ENCODE measurements at places on chromosomes 12 and 14. TPM values are rescaled to one million over a fixed set of nuclear protein-coding genes. Genes with fewer than 3 reads are reported as not detected.

DNA sequence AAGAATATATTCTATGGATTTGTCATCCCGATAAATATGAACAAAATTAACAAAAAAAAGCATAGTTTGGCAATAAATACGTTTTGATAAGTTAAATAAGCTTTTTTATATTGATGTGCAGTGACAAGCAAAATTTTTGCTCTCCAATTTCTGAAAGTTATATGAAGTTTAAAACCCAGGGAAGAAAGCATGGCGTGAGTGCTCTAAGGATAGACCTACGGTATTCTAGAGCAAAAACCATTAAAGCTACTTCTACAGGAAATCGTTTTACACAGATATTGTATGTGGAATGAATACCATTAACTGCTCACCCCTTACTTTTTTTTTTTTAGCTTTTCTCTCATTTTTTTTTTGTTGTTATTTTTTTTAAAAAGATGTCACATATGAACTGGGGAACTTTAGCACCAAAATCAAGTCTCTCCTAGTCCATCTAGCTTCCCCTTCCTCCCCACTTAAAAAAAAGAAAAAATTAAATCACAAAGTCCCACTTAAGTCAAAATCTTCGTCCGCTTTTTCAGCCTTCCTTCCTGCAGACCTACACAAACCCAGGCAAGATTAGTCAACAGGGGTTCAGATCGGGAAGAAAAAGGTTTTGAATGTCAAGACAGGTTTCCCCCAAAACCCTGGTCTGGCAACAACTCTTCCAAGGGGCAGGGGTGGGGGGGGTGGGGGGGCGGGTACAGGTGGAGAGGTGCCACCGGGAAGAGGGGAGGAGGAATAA, 4.4 kb downstream of the ZFP36L1 start:
- DNase-seq, result no peak

GRCh38 chr12:96015672-96016071, 19.5 kb upstream of the HAL start:
- no peak for DNase-seq

GRCh38 chr12:101485021-101485420, 9.9 kb downstream of the SPIC start:
- DNase-seq, result no peak

GAPDH gene
- 6,471 TPM for total RNA-seq

PTPRO gene
- 1.1 TPM for total RNA-seq

PTHLH gene
- not detected for total RNA-seq

- DNase-seq, result peak; percentile 21
Observed at GRCh38 chr12:77685112-77685511, 145.6 kb upstream of the NAV3 start.

DNA sequence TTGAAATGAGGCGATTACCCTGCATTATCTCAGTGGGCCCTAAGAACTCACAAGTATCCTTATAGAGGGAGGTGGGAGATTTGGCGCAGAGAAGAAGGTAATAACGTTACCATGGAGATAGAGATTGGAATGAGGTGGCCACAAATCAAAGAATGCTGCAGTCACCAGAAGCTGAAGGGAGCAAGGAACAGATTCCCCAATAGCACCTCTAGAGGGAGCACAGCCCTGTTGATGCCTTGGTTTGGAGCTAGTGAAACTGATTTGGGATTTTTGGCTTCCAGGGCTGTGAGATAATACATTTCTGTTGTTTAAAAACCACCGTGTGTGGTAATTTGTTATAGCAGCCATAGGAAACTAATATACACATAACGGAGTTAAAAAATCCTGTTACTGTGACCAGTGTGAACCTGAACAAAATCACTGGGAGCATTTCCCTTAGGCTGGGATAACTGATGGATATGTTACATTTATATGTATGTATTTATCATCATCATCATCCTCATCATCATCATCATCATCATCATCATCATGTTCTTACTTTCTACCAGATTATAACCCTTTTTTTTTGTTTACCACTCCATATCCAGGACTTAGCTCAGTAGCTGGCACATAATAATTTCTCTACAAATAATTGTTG, 100.3 kb downstream of the LIN7A start:
- no peak for DNase-seq

- peak; percentile 83 for DNase-seq
Observed at GRCh38 chr14:103546652-103547454, 15.6 kb downstream of the BAG5 start.

DNA sequence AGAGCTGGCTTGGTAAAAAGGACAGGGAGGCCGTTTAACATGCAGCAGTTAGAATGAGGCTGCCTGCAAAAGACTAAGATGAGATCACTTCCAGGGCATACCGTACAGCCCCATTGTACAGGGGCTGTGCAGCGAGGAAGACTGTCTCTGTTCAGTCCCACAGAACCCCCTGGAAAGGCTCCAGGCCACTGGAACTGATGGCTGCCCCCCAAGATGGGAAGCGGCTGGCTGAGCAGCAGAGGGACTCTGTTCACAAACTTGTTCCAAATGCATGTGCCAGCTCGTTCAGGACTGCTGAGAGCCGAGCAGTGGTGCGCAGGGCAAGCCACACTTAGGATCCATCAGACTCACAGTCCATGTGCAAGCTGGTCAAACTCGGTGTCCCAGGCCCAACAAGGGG, 82.9 kb downstream of the CHGA start:
- no peak for DNase-seq

GRCh38 chr14:87863047-87863446, 129.9 kb downstream of the GALC start:
- no peak for DNase-seq

RERGL gene
- total RNA-seq, result not detected

DNA sequence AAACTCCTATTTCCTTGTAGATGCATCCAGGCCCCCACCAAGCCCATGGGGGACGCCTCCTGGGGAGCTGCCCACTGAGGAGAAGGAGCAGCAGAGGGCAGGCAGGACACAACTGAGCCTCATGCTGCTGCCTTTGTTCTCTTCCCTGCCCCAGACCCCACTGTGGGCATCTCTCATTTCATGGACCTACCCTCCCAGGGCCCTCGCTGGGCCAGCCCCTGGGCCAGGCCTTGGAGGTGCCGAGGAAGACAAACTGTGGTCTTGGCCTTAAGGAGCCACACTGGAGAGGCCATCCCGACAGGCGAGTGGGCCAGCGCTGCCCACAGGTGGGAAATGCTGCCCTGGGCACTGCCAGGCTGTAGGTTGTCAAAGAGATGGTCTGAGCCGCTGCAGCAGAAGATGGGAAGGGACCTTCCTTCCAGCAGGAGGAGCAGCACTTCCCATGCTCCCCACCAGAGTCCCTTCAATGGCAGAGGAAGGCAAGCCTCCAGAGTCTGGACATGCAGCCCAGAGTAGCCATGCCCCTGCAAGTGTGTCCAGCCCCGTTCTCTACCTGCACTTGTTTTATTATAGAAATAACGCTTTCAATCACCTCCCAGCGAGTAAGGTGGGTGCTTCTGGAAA, 147.4 kb downstream of the BCL11B start:
- DNase-seq, result no peak

APOLD1 gene
- 11.0 TPM for total RNA-seq

GRCh38 chr12:127539226-127539858, 727.6 kb upstream of the TMEM132C start:
- no peak for DNase-seq

- DNase-seq, result no peak
Observed at GRCh38 chr12:42186793-42187192, 42.1 kb upstream of the GXYLT1 start.

DNA sequence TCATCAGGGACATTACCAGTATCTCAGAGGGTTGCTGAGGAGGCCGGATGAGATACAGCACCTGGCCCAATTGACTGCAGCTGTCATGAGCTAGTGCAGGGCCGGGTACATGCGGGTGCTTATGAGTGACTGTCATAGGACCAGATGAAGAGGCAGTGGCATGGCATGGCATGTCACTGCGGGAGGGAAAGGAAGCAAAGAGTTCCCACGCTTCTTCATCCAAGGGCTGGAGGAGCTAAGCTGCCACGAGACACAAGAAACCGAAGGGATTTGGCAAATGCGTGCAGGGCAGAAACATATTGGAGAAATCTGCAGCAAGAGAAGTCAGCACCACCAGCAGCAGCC, 10.7 kb upstream of the GPX2 start:
- DNase-seq, result no peak

RERG gene
- total RNA-seq, result not detected

DNA sequence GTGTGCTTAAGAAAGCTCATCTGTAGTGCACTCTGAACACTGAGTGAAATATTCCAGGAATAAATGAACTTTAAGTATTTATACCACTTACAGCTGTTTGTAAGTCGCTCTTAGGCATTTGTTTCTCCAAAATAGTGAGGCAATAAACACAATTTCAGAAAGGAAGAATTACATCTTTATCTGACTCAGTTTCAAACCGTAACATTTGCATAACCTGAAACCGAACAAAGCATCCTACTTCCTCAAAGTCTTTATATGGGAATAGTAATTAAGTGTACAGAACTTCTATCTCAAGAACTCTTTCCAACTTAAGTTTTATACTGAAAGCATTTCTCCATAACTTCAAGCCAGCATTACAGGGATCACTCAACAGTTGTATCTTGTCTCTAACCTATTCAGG, 58.4 kb downstream of the SOX5 start:
- DNase-seq, result no peak

GRCh38 chr14:69547701-69548348, 26.8 kb downstream of the CCDC177 start:
- DNase-seq, result peak; percentile 37

- no peak for DNase-seq
Observed at GRCh38 chr12:31005944-31006361, 67.7 kb upstream of the DDX11 start.

DNA sequence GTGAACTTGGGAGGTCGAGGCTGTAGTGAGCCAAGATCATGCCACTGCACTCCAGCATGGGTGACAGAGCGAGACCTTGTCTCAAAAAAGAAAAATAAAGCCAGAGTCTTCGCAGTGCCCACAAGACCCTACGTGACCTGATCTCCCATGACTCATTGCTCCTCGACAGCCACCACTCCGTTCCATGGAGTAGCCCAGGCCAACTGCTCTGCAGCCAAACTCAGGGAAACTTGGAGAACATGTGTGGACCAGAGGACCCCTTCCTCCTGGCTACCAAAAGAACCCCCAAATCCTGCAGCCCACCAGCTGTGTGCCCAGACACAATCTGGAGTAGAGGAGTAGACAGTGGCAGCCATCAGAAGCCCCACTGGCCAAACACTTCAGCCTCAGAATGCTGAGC, 32.1 kb upstream of the PPP2R5C start:
- no peak for DNase-seq

PPP1R36 gene
- 0.21 TPM for total RNA-seq

STAT6 gene
- 189 TPM for total RNA-seq

RND1 gene
- 1.4 TPM for total RNA-seq

LRRIQ1 gene
- not detected for total RNA-seq

- DNase-seq, result no peak
Observed at GRCh38 chr14:64758025-64758521, 53.8 kb downstream of the PLEKHG3 start.

GRCh38 chr14:87990682-87991081, 2.3 kb downstream of the GALC start:
- no peak for DNase-seq

GRCh38 chr12:26028953-26029735, 70.7 kb downstream of the RASSF8 start:
- DNase-seq, result peak; percentile 49

PZP gene
- not detected for total RNA-seq

PKP2 gene
- not detected for total RNA-seq

GPD1 gene
- total RNA-seq, result 0.23 TPM

KCNH3 gene
- total RNA-seq, result 5.3 TPM

DNA sequence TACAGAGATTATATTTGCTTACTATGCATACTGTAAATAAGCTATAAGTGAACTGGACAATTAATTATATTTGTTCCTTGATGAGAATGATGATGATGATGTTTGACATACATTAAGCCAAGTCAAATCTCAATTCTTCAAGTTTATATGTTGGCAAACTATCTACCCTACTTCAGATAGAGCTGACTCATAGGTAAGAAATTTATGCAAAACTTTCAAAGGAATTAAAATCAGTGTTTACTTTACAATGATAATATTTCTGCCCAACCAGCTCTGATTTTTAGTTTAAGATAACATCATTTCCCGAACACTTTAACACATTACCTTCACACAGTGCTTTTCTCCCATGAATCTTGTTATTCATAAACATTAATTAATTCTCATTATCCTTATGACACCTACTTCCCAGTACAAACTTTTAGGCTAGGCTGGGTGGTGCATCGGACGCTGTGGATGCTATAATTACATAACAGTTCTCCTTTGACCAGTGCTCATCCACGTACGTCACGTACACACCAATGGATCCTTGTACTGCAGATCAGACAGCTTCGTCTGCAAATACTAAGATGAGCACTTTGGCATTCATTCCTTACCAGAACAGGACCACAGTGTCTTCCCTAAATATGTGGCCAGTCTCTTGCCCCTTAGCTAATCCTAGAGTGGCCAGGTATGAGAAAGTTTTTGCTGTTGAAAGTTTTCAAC, 18.3 kb downstream of the BMP4 start:
- DNase-seq, result no peak

DNA sequence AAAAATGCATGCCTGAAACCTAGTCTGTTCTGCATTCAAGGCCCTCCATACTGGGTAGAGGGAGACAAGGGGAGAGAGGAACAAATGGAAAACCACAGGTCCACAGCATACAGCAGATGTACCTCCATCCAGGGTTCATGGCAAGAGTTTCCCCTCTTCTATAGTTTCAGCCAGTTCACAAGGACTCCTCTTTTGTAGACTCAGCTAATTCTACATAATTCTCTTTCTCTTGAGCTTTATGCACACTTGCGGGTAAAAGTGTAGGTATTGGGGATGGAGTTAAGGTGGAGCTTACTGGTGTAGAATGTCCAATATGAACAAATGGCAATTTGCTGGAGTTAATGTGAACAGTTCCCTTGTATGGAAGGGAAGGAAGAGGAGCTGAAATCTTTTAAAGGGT, 23.4 kb downstream of the G2E3 start:
- DNase-seq, result no peak

BDKRB1 gene
- not detected for total RNA-seq

- DNase-seq, result no peak
Observed at GRCh38 chr14:58597041-58597440, 40.7 kb upstream of the DACT1 start.

DNA sequence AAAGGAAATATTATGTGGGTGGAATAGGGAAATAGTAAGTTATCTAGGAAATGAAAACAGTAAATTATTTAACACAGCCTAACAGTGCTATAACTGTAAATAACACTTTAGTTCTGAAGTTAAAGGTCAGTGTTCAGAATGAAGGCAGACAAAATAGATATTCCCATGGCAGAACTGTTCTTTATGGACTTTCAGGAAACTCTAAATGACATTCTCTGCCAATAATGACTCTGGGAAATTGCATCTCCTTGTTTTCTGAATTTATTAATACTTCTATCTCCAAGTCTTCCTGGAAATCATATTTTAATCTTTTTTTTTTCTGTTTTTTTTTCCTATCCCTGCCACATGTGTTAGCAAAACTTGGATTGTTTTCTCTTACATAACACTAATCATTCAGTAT, 101.4 kb downstream of the PDE3A start:
- DNase-seq, result no peak

- DNase-seq, result no peak
Observed at GRCh38 chr14:30500222-30500621, 58.7 kb upstream of the G2E3 start.

- no peak for DNase-seq
Observed at GRCh38 chr12:14986449-14986848, 13.6 kb downstream of the PDE6H start.

- DNase-seq, result no peak
Observed at GRCh38 chr12:101749657-101750056, 10.4 kb upstream of the SYCP3 start.

GRCh38 chr14:59090572-59090971, 97.9 kb upstream of the DAAM1 start:
- DNase-seq, result no peak

CMA1 gene
- total RNA-seq, result 0.82 TPM

GRCh38 chr14:97866195-97866594, 1069.0 kb downstream of the VRK1 start:
- DNase-seq, result no peak

OR11H7 gene
- not detected for total RNA-seq
